ENCODE measurements at places on chromosomes 5 and 9. TPM values are rescaled to one million over a fixed set of nuclear protein-coding genes. Genes with fewer than 3 reads are reported as not detected.

The NR5A1 gene
- not detected for total RNA-seq

The GKAP1 gene
- 10.2 TPM for total RNA-seq

The OR1J2 gene
- total RNA-seq: not detected

The TNIP1 gene
- 83.3 TPM for total RNA-seq

The TMEM215 gene
- total RNA-seq: not detected

The TRIM7 gene
- 3.0 TPM for total RNA-seq

The CCDC152 gene
- total RNA-seq: 0.78 TPM

The NEUROG1 gene
- total RNA-seq: not detected

The FOXD4L5 gene
- 0.45 TPM for total RNA-seq

The C9orf153 gene
- 1.3 TPM for total RNA-seq

The SPATA6L gene
- total RNA-seq: 3.8 TPM

The AQP3 gene
- total RNA-seq: 2.8 TPM

The SCGB3A2 gene
- not detected for total RNA-seq

The GIN1 gene
- total RNA-seq: 9.2 TPM

DNA sequence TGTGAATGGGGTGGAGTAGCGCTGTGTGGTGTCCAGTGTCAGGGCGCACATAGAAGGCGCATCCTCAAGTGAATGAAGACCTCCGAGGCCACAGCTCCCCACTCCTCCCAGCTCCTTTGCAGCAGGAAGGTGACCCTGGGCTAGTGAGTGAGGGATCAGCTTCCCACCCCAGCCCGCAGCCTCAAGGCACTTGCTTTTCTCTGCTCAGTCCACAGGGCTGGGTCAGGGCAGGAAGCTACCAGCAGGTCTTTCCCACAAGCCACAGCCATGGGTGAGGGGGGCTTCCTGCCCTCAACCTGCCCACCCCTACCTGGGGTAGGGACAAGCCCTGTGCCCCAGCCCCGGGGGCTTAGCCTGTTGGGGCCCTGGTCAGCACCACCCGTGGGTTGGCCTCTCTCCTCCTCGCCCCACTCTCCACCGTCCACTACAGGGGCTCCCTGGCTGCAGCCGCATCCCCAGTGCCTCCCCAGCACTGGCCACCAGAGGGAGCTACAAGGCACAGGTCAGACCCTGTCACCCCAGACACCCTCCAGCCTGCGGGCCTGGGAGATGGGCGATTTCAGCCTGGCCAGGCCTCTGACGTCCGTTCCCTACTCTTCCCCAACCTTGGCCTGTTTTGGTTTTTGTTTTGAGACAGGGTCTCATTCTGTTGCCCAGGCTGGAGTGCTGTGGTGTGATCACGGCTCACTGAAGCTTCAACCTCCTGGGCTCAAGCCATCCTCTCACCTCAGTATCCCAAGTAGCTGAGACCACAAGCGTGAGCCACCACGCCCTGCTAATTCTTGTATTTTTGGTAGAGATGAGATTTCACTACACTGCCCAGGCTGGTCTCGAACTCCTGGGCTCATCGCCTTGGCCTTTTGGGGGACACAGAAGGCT, 1.3 kb upstream of the ABCA2 start:
- peak; percentile 89 for DNase-seq

GRCh38 chr9:26656003-26656870, 236.4 kb downstream of the CAAP1 start:
- no peak for DNase-seq

DNA sequence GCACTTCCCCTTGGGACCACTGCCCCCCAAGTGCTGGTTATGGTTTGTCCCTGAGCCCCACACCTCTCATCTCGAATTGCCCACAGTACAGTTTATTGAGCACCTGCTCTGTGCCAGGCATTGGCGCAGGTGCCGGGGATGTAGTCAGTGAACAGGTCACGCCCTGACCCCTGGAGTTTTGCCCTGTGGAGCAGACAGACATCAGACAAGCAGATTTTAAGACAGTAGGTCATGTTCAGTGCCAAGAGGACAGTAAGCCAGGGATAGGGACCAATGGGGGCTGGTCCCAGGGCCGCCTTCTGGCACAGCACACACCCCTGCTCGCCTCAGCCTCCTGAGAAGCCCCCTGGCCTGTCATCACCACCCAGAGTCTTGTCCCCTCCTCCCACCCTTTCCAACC, 21.9 kb downstream of the ROPN1L start:
- no peak for DNase-seq

DNA sequence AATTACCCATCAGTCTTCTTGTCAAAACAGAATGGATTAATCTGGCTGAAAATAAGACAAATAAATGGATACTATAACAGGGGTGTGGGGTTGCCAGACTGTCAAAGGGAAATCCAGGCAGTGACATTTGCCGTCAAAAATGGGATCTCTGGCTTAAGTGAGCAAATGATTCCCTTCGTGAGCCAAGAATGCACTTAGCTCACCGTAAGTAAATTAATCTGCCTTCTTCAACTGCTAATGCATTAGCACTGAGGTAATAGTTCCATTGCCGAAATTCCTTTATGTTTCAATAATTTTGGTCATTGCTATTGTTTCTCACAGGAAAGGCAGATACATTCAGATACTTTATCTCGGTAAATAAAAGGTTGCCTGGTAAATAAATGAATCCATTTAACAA, 377.8 kb downstream of the KIAA0825 start:
- DNase-seq: no peak

DNA sequence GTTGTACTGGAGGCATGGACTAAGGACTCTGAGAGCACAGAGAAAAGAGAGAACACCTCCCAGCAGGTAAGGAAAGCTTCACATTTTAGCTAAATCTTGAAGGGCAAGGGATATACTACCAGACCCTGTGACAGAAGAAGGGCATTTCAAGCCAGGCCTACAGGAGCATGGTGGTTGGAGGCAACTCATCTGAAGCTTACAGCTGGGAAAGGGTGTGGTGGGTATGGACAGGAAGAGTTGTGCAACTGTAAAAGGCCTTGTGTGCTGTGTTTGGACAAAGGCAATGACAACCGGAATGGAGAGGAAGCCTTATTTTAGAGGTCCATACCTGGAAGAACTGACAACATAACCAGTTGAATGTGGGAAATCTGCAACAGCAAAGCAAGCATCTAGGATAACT, 31.2 kb downstream of the NIPSNAP3B start:
- DNase-seq: no peak

- no peak for DNase-seq
These were observed 22.3 kb downstream of the TTF1 start for GRCh38 chr9:132384376-132384775.

- DNase-seq: peak; percentile 69
These were observed 18.7 kb upstream of the PIK3R1 start for GRCh38 chr5:68196876-68197275.

DNA sequence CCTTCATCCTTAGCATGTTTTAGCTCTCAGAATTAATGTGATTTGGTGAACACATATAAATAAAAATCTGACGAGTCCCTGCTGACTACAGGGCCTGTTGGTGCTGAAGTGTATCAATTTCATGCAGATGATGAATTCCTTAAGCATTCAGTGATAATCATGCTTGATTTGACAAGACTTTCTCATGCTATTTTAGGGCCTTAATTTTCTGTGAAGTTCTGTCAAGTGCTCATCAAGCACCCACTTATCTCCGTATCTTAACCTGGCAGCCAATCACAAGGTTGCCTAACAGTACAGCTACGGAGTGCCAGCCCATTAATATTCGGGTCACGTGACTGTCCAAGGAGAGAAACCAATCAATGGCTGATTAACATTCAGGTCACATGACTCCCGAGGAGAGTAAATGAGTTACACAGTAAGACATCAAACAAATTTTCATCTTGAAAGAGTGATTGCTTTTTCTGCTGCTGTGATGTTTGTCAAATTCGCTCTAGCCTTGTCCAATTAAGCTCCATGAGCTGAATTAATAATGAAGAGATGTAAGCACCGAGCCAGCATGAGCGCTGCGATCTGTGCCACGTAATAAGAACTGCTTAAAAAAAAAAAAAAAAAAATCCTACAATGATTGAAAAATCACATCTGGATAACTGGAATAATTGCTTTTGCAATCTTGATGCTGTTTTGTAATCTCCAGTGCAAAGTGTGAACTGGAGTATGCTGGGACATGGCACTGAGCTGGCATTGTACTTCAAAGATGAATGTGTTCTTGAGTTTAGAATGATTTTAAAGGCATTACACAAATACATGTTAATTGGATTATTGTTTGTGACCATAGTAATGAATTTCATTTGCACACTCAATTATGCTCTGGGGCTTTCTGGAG, 104.3 kb upstream of the SPATA31D4 start:
- no peak for DNase-seq

DNA sequence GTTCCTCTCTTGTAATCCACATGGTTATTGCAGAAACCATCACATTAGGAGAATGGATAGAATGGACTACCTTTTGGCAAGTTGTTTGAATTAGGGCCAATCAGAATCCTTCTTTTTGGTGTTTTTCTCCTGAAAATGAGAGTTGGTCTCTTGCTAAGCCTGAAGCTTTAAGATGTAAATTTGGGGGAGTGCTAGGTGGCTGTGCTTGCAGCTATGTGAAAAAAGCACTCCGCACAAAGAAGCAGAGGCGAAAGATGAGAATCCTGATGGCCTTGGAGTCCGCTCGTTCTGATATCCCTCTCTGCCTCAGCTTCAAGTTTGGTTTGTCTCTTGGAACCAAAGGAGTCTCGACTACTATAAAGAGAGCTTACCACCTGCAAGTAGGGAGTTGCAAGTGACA, 63.6 kb downstream of the INIP start:
- DNase-seq: no peak

- DNase-seq: no peak
These were observed 49.5 kb downstream of the TJP2 start for GRCh38 chr9:69223605-69224004.

DNA sequence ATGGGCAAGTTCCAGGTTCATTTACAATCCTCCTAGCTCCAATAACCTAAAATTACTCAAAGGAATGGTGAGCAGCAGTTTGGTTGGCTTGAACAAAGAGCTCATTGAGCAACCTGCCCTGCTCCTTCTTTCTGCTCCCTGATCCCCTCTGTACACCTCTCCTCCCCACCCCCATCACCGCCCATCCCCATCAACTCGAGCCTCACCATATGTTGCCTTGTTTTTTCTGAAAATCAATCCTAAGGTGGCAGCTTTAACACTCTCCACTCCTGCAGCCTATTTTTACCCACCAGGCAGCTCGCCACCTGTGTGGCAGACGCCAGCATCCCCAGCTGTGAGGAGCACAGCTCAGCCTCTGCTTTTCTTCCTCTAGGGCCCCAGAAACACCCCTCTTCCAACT, 533.4 kb upstream of the BRINP1 start:
- no peak for DNase-seq

DNA sequence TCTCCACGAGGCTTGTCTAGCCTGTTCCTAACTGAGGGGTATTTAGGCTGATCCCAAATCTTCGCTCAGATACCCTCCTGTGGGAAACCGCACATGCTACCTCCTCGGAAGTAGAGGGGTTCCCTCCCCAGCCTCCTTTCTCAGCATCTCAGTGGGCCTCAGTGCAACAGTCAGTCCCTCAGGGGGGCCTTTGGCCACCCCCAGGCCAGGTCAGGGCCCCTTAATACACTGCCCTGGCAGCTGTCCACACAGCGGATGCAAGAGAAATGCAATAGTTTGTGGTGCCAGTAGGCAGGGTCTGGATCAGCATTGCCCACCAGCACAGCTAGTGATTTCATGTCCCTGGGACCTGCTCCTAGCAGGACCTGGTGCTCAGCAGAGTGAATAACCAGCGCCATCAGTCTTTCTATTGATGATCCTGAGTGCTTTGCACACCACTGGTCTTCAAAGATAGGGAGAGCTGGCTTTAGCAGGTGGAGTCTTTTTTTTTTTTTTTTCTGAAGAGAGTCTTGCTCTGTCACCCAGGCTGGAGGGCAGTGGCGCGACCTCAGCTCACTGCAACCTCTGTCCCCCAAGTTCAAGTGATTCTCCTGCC, 7.5 kb downstream of the PLPP7 start:
- no peak for DNase-seq

GRCh38 chr9:71778085-71778484, 9.8 kb upstream of the CEMIP2 start:
- no peak for DNase-seq

DNA sequence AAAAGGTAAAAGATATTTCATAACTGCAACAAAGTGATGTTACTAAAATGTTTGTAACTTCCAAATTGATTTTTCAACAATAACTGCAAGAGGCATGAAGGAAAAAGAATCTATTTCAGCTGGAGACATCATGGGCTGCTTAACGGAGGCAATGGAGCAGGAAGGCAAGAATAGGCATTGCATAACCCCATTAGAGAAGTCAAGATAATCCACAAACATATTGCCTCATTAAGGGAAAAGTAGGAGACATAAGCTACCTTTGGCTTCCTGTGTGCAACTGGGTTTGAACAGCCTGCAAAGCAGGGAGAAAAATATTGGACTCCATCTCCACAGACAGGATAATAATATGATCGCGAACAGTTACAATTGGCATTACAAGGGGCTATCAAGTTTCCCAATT, 46.7 kb downstream of the SLCO4C1 start:
- no peak for DNase-seq

- no peak for DNase-seq
These were observed 2071.2 kb upstream of the C9orf72 start for GRCh38 chr9:29644514-29644913.

GRCh38 chr9:18741945-18742344, 268.0 kb downstream of the ADAMTSL1 start:
- DNase-seq: no peak

- DNase-seq: no peak
These were observed 50.6 kb downstream of the PTPN3 start for GRCh38 chr9:109447329-109448076.

- DNase-seq: no peak
These were observed 56.9 kb downstream of the ANKRD55 start for GRCh38 chr5:56176155-56176798.

DNA sequence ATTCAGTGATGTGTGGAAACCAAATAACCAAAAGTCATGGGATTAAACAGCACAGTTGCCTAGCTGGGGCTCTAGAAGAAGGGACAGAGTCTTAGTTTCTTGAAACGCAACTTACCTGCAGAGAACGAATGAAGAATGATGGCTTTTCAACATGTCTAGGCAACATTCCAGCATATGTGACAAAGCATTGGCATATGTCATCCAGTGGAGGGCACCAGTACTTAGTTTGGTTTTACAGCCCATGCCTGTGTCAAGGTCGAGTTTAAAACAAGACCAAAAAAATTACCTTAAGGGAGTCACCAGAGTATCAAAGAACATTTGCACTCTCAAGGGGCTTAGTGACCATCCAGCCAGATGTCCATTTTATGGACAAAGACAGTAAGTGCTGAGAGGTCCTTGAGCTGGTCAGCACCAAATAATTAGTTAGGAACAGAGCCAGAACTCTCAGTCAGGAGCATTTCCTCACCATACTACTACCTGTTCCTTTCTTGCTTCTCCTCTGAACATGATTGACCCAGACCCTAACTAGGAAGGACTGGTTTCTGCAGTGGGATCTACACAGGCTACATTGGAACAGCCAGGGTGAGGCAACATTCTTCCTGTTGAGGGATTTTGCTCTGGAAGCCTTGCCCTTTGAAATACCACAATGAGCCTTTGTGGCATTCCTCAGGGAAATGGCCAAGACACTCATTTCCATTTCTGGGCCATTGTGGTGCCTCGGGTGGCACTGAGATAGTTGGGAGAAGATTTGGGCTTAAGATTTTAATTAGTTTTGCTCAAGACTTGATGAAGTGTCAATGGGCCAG, 75.4 kb upstream of the ANKH start:
- no peak for DNase-seq
